CD4-positive, alpha-beta T cell treated with Interleukin-6 for 4 hours (primary cell): ENCODE measurements at places on chromosomes 2 and 18.

DNA sequence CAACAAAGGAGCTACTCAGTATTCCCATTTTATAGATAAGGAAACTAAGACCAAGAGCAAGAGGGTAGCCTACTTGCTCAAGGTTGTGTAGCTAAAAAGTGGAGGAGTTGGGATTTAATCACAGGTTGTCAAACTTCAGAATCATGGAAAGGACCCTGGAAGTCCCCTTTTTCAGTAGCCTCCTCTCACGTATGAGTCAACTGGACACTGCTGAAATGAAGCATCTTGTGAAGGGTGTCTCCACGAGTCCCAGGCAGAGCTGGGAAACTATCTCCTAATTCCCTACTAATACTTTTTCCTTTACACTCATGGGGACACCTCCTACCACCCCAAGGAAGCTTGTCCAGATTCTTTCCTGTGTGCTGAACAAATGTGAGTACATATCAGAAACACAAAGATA, 155.8 kb downstream of the RHBDD1 start:
- DNase-seq, result no peak

- DNase-seq, result no peak
These were observed 116.6 kb upstream of the NOSTRIN start for GRCh38 chr2:168685600-168686451.

DNA sequence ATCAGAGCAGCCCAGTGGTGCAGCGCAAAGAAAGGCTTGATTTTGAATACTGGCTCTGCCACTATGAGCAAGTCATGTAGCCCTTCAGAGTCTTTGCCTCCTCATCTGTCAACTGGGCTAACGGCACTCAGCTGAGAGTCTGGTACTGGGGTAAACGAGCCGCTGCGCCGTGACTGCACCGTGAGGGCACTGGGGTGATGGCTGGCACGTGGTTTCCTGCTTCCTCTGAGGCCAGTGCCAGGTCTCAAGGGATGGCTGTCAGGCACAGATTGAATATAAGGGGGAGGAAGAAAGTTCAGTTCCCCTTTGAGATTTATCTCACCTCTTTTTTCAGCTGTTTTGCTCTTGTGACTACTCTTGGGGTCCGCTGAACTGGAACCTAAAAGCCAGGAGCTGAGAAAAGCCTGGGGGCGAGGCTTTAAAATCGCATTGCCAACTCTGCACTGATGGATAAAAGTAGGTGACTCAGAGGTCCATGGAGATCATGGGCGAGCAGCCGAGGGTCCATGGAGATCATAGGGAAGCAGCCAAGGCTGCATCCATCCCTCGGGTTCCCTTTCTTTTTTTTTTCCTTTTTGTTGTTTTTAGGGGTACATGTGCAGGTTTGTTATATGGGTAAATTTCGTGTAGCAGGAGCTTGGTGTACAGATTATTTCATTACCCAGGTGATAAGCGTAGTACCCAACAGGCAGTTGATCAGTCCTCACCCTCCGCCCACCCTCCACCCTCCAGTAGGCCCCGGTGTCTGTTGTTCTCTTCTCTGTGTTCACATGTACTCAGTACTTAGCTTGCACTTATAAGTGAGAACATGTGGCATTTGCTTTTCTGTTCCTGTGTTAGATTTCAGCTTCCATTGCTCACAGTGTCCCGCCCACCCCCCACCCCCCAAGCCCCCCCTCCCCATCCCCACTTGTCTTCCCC, 114.3 kb downstream of the SPP2 start:
- DNase-seq, result peak; percentile 78

DNA sequence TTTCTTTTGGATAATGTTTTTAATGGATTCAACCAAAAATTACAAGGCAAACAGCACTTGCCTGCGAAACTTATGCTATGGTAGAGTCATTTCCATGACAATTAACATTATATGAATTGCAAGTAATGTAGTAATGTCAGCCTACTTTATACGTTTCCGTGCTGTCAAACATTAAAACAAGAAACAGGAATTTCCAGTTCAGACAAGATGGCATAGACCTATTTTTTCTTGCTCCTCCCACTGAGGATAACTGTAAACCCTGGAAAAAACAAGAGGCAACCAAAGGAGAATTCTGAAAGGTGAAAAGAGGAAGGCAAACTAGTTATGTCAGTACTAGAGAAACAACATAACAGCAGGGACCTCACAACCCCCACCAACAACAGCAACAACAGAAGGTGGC, 170.7 kb downstream of the DIS3L2 start:
- no peak for DNase-seq

- no peak for DNase-seq
These were observed 689.9 kb downstream of the DSC3 start for GRCh38 chr18:30352551-30353168.

DNA sequence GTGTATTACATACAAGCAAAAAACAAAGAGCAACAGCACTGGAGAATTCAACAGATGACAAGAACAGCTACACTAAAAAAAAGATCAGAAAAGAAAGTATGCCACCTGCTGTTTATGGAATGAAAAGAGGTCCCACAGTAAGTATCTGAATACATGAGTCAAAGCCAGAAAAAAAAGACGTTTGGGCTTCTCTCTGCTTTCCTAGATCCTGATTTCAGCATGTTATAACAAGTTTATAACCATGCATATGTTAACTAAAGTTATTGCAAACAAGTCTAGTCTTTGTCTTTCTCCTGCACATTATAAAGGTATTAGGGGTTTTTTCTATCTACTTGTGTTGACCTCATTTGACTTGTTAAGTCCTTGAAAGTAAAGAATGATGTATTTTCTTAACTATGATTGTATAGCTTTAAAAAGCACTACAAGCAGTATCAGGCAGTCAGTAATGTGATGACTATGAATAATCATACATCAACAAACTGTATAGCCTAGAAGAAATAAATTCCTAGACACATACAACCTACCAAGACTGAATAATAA, 108.5 kb upstream of the COL5A2 start:
- DNase-seq, result no peak

DNA sequence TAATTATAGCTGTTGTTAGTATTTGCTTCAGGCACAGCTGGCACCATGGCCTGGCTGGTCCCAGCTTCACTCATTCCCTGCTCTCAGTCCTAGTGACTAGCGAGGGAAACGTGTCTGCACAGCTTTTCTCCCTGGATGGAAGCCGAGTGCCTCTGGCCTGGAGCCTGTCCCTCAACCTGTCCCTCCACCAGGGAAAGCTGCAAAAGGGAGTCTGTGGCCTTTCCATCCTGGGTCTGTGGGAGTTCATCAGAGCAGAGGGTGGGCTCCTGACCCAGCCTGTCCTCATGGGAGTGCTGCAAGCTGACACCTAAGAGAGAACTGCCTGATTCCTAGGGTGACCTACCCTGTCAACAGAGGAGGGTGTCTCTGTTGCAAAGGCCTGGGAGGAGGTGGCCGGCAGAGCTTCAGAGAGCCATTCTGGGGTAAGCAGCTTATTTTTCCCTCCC, 118.3 kb downstream of the CAPN13 start:
- no peak for DNase-seq

DNA sequence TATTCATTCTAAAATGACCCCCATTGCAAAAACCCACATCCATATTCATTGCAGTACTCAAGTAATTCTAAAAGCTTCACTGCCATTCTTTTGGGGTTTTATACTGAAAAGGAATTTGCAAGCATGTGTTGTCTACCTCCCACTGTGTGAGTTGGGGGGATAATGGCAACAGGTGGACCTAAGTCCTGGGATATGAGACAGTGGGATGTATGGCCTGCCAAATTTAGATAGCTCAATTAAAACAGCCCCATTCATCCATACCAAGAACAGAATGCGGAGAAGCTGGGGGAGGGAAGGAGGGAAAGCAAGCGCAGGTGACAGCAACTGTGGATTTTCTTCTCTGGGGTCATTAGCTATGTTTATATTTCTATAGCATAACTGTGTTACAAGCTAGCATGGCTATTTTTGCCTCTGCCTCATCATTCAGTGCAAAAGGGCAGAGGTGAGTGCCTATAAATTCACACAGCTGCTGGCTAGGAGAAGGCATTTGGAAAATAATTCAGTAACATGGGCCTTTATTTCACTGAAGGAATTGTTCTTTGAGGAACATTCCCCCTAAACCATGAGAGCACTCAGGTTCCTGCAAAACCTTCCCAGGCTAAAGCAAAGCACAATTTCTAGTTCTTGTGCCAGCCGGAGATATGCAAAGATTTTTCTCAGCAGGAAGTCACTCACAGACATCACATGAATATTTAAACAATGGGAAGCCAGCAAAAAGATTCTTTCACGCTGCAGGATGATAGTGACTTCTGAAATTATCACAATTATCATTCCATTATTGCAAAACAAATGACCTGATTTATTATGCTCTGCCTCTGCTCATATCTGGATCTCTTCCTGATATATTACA, 393.9 kb upstream of the ACVR2A start:
- no peak for DNase-seq

GRCh38 chr2:63837036-63837594, 4.6 kb upstream of the UGP2 start:
- DNase-seq, result no peak

DNA sequence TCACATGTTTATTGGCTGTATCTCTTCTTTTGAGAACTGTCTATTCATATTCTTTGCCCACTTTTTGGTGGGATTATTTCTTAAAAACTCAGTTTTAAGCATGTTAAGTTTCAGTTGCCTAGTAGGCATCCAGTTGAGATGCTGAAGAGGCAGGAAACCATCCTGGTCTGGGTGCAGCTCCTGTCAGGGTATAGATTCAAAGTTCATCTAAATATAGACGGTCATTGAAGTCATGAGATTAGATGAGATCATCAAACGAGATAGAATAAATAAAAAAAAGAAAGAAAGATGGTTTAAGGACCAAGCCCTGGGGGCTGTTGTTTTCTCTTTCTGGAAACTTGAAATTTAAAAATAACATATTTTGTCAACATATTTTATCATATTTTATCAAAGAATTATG, 9.2 kb upstream of the DNAH7 start:
- DNase-seq, result no peak

DNA sequence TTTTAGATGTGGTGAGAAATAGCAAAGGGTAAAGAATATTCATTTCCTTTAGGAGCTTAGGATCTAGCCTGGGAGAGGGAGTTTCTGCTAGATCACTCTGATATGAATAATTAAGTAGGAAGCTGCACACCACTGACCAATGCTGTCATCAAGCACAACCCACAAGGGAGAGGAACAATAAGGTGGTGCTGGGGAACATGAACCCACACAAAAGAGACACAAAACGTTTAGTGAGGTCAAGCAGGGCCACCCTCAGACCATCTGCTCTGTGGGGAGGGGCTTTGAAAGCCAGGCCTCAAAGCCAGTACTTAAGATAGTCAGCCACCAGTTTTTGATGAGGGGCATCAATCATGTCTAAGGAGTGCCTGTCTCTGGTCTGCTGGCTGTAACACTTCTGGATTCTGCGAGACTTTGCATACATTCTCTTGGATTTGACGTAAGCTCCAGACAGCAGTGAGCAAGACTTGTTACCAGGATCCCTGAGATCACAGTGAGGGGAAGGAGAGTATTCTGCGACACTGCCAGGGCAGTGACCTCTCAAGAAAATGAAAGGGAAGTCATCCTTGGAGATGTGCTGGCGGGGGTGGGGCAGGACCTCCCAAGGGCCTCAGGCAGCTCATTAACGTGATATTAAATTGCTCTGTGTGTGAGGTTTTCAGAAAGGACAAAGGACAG, 127.0 kb downstream of the CCBE1 start:
- no peak for DNase-seq

- no peak for DNase-seq
These were observed 337.2 kb upstream of the SLC39A10 start for GRCh38 chr2:195319548-195320412.

DNA sequence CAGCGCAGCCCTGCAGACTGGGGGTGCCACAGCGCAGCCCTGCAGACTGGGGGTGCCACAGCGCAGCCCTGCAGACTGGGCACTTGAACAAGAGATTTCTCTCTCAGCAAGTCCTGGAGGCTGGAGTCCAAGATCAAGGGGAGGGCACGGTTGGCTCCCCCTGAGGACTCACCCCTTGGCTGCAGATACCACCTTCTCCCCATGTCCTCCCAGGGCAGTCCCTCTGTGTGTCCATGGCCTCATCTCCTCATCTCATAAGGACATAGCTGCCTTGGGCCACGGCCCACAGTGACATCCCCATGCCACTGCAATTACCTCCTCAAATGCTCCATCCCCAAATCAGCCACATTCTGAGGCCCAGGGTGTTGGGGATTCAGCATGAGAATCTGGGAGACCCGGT, 98.2 kb downstream of the TPO start:
- DNase-seq, result no peak

- DNase-seq, result no peak
These were observed 1.5 kb downstream of the SFXN5 start for GRCh38 chr2:73069855-73070642.

GRCh38 chr2:40431600-40431955, 20.3 kb downstream of the SLC8A1 start:
- no peak for DNase-seq

- DNase-seq, result no peak
These were observed 187.4 kb upstream of the NCKAP5 start for GRCh38 chr2:133755480-133756300.

DNA sequence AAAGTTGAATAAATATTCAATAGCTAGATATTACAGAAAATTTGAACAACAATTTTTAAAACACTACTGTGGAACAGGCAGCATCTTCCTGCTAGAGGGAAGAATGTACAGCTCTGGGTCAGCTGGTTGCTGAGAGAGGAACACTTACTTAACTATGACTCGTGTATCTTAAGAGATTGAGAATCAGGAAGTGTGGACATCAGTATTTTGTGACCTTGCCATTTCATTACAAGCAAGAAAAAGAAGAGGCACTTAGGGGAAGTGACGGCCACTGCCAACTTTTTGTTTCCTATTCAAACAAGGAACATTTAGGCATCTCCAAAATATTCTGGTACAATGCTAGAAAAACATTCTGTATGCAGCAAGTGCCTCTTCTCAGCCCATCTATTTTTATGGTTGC, 45.9 kb downstream of the ITPRID2 start:
- DNase-seq, result no peak

DNA sequence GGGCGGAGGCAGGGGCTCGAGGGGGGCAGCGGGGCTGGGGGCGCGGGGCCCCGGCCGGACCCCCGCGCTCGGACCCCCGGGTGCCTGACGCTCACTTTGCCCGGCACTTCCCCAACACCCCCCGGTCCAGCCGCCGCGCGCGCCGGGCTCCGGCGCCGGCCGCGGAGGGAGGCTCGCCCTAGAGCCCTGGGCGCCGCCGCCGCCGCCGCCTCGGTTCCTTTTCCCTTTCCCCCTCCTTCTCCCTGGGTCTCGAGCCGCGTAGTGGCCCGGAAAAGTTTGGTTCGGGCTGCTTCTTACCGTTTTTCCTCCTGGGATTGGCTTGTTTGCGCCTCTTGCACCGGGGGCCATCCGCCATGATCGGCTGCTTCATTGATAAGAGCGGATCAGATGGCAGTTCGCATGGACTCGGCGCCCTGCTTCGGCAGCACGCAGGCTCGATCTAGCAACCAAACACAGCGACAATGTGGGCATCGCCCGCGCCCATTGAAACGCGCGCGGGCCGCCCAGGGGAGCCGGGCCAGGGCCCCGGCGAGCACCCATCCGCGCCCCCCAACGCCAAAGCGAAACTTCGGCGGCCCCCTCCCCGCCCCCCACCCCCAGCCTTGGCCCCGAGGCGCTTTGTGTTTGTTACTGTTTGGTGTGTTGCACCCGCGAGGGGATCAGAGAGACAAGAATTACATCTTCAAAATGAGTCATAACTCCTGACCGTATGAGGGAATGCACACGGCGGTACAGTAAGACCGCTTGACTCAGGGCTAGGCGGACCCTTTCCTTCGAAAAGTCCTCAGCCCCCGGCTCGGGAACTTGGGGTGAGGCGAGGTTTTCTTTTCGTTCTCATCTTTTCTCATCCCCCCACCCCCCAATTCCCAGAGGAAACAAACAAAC, 2.7 kb downstream of the ZEB2 start:
- DNase-seq, result peak; percentile 44

- DNase-seq, result no peak
These were observed 178.6 kb upstream of the SALL3 start for GRCh38 chr18:78801011-78801410.
